Right forelimb (tissue), 1 donor: ENCODE measurements at places on chromosomes 6 and 20.

DNA sequence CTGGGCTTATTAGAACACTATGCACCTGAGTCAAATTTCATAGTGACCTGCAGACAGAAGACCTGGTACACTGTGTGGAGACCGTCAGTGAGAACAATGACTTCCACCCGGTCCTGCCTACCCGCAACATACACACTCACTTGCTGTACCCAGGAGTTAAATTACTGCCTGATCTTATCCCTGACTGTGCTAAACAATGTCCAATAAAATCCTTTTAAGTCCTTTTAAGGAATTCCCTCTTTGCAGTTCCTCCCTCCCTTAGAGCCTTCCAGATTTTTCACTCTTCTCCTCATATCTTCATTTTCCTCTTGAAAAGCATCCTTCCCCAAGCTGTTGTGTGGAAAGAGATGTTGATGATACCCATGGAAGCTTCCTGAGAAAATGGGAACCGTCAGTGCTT, 3.4 kb upstream of the KCNG1 start:
- DNase-seq: no peak

GRCh38 chr6:169885131-169885530, 133.7 kb downstream of the ERMARD start:
- DNase-seq: no peak

DNA sequence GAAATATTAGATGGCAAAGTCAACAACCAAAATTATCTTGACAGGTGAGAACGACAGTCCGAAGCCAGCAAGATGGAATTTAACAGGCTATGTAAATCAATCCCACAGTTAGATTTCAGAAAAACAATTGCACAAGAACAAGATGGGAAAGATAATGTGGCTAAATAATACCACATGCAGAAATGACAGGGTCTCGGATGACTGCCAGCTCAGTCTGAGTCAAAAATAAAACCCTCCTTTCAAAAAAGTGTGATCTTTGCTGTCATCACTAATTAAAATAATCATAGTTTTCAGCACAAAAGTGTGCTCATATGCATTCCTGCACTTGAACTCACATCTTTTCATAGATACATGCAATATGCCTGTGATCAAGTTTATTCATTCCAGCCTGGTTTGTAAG, 25.9 kb downstream of the FOXQ1 start:
- DNase-seq: no peak

DNA sequence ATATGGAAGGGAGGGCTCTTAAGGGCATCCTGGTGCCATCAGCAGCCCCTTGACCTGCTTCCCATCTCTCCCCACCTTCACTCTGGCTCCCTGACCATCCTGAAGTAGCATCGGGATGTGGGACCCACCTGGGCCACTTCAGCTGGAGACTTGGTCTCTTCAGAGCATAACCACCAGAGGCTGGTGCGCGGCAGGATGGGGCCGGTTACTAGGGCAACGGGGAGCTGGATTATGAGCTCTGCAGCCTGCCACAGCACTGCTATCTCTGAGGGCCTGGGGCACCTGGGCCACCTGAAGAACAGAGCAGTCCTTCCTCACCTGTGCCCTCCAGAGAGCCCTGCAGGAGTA, 79.7 kb downstream of the SYNJ2 start:
- no peak for DNase-seq

- DNase-seq: no peak
These were observed 35.2 kb downstream of the BMP6 start for GRCh38 chr6:7761051-7761450.

DNA sequence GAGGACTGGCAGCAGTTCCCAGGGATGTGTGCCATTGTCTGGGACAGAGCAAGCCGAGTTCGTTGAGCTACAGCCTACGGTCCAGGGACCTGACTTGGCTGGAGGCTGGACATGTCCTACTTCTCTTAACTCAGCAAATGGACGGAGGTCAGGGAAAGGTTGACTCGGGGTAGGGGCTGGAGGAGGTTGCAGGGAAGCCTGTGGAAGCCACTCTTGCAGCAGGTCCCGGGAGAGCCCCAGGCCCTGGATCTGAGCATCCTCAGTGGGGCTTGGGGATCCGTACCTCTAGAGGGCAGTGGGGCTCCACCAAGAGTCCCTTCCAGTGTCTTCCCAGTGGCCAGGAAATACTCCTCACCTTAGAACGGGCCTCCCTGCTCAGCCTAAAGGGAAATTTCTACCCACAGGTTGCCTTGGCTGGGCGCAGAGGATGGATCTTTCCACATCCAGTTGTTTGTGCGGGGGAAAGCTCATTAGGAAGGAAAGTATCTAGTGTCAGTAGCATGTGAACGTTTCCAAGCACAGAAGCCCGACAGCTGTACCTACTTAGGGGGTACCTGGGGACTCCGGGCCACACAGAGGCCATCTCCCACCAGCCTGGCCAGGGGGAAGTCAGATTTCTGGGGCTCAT, 170.2 kb downstream of the NFATC2 start:
- peak; percentile 82 for DNase-seq

GRCh38 chr6:136792095-136792409, 225 bp downstream of the MAP3K5 start:
- DNase-seq: no peak

GRCh38 chr6:150734235-150734634, 131.3 kb upstream of the MTHFD1L start:
- DNase-seq: no peak

DNA sequence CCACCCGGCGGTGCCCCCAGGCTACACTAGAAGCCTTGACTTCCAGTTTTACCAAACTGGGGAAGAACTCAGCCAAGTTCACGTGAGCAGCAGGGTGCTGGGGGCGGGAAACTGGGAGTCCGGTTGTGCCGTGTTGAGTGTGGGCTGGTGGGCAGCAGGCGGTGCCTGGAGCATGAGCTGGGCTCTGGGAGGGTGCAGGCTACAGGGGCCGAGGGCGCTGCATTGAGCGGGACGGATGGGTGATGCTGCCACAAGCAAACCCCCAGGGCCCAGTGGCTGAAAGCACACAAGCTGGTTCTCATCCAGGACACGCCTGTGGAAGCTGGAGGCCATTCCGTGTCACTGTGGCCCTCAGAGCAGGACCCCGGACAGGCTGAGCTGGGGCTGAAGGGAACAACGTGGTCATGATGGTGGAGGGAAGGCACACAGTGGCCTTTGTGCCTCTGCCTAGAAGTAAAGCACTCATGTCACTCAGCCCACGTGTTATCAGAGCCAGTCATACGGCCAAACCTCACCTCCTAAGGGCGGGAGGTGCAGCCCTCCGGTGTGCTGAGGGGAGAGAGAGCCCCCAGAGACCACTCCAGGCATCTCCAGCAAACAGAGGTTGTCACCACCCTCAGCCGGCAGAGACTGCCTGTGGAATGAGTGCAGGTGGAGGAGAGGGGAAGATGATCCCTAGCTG, 29.5 kb downstream of the RBM38 start:
- no peak for DNase-seq

DNA sequence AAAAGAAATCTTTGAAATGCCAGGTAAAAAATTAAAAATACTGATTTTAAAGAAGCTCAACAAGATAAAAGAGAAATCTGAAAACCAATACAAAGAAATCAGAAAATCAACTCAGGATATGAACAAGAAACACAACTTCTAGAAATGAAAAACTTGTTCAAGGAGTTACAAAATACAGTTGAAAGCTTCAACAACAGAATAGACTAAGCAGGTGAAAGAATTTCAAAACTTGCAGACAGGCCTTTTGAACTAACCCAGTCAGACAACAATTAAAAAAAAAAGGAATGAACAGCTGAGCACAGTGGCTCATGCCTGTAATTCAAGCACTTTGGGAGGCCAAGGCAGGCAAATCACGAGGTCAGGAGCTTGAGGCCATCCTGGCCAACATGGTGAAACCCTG, 57.8 kb downstream of the PDSS2 start:
- no peak for DNase-seq

GRCh38 chr20:59393142-59393541, 92.7 kb downstream of the EDN3 start:
- no peak for DNase-seq

DNA sequence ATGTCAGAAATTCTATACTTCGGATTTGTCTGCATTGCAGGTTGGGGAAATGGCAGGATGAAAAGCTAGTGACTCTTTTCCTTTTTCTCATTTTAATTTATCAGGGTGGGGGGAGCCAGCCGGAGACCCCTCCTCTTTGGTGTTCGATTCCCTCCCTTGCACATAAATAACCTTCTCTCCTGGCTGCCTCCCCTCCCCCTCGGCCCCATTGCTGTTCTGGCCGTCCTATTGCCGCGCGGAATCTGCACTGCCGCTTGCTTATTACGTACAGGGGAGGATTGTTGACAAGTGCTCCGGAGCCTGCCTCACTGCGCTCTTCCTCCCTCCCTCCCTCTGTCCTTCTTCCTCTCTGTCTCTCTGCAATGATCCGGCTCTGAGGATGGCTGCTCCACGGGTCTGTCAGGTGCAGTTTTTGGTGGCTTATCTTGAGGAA, 154.7 kb downstream of the JARID2 start:
- DNase-seq: peak; percentile 66

GRCh38 chr6:132937466-132937906, 123.1 kb downstream of the RPS12 start:
- DNase-seq: no peak

- peak; percentile 42 for DNase-seq
These were observed 193.9 kb downstream of the DLL1 start for GRCh38 chr6:170096803-170097504.

GRCh38 chr20:51100617-51101016, 77.7 kb upstream of the KCNG1 start:
- DNase-seq: no peak

- DNase-seq: no peak
These were observed 331.6 kb upstream of the NT5E start for GRCh38 chr6:85118233-85118632.

GRCh38 chr20:17928211-17928611, 40.4 kb downstream of the SNX5 start:
- DNase-seq: no peak

GRCh38 chr6:13375360-13375878, 47.1 kb upstream of the TBC1D7 start:
- peak; percentile 23 for DNase-seq

DNA sequence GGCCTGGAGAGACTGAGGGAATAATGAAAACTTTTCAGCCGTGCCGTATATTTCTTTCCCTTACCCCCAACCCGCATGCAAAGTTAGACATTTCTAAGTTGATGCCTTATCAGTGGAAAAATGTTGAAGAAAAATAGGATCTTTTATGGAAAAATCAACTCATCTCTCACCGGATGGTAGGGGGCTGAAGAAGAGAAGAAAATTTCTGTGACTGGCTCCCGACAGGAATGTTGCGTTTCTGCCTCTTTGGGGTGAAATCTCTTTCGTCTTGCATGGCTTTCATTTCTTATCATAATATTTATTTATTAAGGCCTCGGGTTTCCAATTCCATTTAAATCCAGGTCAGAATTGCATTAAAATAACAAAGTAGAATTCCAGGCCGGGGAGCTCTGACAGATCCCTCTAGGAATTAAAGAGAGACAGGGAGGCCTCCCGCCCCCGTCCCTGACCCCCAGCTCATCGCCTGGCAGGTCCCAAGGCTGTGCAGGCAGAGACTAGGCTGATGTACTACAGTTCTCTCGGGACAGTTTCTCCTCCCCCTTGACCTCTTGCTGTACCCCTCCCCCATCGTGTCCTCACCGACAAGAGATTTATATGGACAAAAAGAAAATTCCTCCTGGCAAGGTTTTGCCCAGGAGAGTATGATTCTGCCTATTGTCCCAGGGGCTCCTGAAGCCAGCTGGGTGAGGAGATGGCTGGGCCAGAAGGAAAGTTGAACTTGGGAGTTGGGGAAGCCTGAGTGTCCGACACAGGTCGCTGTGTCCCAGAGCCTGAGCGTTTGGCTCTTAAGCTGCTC, 1.3 kb downstream of the SCUBE3 start:
- no peak for DNase-seq

DNA sequence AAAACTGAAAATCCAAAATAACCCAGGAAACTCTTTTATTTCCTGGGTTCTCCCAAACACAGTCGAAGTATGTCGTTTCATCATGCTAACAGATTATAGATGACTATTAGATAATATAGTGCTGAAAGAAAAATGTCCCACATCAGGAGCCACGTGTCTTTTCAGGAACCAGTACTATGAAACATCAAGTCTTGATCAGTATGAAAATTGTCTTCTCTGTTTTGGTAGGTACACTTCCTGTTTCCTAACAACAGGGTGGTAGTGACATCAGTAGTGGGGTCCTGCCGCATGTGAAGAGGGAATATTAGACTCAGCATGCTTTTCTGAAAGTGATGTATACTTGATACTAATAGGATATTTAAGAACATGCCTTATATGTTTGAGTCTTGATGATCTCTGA, 136.7 kb downstream of the HIVEP1 start:
- no peak for DNase-seq

GRCh38 chr6:154783229-154783628, 50.0 kb downstream of the SCAF8 start:
- no peak for DNase-seq

DNA sequence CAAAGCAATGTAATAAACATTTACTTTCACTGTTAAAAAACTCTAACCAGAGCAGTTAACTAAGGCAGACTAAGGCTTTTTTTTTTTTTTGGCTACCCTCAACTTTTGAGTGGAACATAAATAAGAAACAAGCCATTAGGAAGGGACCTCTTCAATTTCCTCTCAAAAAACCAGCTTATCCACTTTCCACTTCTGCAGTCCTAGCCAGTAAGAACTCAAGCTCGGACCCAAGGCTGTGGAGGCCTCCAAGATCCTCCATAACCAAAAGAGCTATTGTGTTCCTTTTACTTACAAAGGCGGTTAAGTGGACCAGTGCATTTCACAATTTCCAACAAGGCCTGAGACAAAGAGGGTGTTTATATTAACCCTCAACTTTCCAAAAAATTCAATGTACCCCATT, 5.3 kb downstream of the KCNK5 start:
- no peak for DNase-seq

DNA sequence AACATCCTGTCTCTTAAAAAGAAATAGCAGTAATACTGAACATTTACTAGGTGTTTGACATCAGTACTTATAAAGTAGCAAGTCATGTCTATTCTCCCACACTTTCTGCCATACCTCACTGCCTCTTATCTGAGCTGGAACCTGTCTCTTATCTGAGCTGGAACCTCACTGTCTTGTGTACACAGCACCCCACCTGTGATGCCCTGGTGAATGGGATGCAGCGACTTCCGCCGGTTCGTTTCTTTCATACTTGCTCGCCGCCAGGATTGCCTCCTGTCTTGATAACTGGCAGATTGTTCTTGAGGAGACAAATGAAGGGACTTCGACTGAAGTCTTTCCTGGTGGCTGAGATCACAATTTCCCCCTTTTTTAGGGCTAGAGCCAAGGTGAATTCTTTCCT, 2.9 kb downstream of the DSN1 start:
- no peak for DNase-seq

DNA sequence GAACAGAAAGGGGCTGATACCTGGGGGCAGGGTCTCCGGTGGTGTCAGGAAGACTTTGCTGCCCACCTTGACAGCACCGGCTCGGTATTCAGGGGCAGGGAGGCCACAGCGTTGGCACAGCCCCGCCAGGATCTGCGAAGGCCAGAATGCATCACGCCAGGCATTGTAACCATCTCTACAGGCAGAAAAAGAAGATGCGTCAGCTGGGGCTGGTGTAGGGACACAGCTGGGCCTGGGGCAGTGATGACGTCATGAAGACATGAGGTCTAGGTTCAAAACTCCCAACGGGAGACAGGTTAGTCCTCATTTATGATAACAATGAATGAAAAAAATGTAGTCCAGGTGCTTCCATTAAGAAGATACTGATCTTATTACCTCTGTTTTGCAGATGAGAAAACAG, 22.0 kb downstream of the ERGIC3 start:
- DNase-seq: no peak

- no peak for DNase-seq
These were observed 6.7 kb downstream of the DEF6 start for GRCh38 chr6:35304299-35304698.
